ENCODE measurements at places on chromosomes 2 and 18. TPM values are rescaled to one million over a fixed set of nuclear protein-coding genes. Genes with fewer than 3 reads are reported as not detected.
A peak's percentile ranks its signal among the peaks of the same experiment; 100 is the strongest.

- no peak for DNase-seq
Observed at GRCh38 chr2:64565949-64566710, 42.0 kb downstream of the AFTPH start.

- peak; percentile 47 for DNase-seq
Observed at GRCh38 chr2:128781585-128782385, 463.1 kb upstream of the HS6ST1 start.

DNA sequence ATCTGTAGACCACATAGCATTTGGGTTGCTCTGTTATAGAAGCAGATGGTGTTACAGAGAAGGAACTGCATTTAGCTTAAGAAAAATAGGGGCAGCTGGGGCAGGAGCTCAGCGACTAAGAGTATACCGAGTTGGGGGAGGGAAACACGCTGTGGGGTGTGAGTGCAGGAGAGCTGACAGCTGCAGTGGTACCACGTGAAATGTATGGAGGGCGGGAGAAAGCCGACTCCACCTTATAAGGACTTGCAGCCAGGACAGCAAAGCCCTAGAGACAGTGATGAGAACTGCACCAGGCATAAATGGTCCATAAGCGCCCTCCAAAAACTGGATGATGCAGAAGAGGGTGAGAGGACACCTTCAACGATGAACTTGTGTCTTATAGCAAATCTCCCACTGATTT lies 237.6 kb downstream of the PRKCE start:
- peak; percentile 83 for DNase-seq

DNA sequence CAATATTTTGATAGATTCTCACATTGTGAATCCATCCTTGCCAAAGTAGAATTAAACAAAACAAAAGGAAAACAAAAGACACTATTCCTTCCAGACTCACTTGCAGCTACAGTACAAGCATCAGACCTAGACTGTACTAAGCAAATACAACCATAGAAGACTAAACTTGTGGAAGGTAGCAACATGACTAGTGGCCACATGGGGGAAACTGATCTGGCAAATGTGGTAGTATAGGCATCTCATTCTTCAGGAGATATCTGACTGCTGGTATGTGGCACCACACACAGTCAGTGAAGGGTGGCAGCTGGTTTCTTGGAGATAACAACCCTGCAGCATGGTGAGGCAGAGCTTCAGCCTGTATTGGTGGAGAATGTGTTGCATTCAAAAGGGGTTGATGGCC lies 81.0 kb upstream of the ACVR2A start:
- no peak for DNase-seq

GRCh38 chr2:210586381-210586780 lies 30.0 kb downstream of the CPS1 start:
- no peak for DNase-seq

The TSN gene
- 48.3 TPM for total RNA-seq

DNA sequence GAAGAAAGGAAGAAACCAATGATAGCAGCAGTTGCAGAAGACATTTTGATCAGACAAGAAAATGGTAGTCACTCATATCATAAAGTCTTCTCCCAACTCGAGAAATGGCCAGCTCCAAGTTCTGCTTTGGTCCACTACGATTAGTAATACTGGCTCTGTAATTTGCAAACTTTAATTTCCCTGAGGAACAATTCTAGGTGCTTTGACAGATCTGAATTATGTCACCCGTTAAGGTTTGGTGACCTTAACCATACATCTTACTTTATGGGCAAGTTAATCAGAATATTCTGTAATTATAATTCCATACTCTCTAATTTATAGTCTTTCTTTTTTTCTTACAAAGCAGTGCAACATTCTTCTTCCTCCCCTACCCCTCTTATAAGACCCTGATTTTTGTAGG lies 84.5 kb downstream of the RND3 start:
- no peak for DNase-seq

Measured in spleen (tissue), 13 donors.